NCI-H187 treated with DMSO at 0.1 percent for 48 hours (cell line): ENCODE measurements at places on chromosomes 6 and 20.

DNA sequence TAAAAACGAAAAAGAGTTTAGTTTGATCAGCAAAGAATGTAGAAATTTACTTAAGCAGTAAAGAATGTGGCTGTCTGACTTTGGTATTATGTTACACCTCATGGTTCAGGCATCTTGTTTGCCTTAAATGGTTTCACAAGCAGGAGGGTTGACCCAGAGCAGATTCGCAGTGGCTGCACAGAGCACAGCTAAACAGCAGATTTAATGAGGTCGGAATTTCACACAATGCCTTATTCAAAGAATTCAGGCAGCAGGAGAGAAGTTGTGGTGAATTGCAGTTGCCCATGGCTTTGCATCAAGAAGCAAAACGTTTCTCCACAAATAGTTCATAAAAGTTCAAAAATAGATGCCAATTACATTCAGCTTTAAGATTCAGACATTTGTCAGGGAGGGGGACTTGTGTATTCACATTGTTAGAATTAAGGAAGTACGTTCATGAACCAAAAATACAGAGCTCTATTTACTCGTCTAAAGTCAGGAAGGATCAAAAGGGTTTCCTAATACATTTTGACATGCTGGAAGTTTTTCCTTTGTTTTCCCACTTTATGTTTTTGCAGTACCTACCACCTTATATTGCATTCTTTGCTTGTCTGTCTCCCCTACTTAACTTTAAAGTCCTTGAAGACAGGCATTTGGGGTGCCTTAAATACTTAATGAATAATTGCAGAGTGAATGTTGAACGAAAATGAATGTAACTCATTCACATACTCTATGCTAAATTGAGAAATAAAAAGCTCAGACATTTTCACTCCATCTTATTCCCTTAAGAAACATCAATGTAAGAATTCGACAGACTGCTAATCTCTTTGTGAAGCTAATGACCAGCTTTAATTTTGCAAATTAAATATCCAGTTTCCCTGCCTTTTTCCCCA lies 1163.6 kb upstream of the CITED2 start:
- DNase-seq, result no peak

DNA sequence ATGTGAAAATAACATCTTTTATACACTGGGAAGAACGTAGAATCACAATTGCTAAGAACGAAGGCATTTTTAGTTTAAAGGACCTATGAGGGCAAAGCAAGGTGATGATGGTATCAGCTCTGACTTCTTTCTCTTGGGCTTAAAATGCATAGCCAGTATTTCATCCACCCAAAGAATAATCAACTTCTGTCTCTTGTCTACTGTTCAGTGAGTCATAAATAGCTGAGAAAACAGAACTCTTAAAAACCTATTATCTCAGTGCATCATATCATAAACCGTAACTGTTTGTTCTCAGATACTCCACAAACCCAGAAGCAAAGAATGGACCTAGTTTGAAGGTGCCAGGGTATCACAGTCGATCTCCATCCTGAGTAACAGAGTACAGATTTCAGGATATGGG lies 5.2 kb downstream of the PHF10 start:
- DNase-seq, result no peak

DNA sequence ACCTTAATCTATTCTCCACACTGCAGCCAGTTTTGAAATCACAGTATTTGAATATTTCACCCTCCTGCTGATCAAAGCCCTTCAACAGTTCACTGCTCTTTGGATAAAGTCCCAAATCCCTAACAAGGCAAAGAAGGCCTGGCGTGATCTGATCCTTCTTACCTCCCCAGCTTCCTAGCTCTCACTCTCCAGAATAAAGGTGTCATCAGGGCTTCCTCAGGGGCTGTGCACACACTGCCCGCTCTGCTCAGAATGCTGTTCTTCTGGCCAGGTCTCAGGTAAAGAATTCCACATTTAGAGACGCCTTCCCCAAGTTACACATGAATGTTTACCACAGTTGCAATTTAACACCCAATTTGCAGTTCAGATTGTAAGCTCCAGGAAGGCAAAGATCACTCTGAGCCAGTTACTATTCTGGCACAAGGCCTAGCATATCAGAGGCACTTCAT lies 58.9 kb upstream of the MCM9 start:
- no peak for DNase-seq

- DNase-seq, result no peak
Observed at GRCh38 chr6:135633573-135633972, 136.0 kb upstream of the AHI1 start.

- no peak for DNase-seq
Observed at GRCh38 chr6:148565930-148566663, 180.7 kb upstream of the UST start.

GRCh38 chr6:168370310-168370991 lies 50.9 kb upstream of the DACT2 start:
- DNase-seq, result no peak

DNA sequence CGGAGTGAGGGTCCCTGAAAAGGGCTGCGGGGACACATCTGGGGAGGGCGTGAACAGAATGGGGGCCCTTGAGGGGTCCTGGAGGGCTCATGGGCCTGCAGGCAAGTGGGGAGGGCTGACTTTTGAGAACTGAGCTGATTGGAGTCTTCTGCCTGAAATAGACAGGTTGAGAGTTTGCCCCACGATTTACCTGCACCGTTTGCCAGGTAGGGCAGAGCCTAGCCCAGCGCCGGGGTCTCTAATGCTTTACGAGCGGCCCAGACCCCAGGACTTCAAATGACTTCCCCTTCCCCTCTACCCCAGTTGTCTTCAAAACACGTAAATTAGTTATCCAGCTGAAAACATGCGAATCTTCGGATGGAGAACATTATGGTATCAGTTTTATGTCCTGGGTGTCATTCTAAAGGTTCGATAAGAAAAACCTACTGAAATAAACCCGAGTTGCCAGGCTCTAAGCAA lies 1.3 kb downstream of the PLCB1 start:
- DNase-seq, result no peak
